Activated naive CD8-positive, alpha-beta T cell treated with anti-CD3 and anti-CD28 coated beads, Interleukin-2, amount 10 ng/mL, durations not matched to agents 7 days and 5 days (primary cell): ENCODE measurements at places on chromosomes 11 and 22. TPM values are rescaled to one million over a fixed set of nuclear protein-coding genes. Genes with fewer than 3 reads are reported as not detected.

DNA sequence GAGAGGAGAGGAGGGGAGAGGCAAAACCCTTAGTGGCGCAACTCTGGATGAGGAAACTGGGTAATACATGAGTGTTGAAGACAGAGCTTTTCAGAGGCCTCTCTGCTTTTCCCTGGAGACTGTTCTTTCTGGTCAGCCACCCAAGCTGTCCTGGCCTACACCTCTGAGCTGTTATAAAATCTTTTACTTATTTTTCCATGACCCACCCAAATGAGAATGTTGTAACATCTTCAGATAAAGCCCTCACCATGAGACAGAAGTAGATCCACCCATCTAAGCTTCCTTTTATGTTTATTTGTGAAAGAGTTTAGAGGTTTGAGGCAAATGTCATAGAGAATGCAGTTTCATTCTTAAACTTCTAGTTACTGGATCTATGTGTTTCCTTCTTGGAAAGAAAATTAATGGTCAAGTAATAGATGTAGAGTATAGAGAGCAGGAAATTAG is 20.3 kb upstream of the APLP2 start:
- no peaks in the 10 kb centered on the region for H3K4me1 ChIP-seq
- H3K27ac ChIP-seq: no peak overlapping the region
- no peak for DNase-seq
- peaks cover 13% of the 10 kb centered on the region for H3K27me3 ChIP-seq
- H3K4me3 ChIP-seq: no peak overlapping the region
- H3K36me3 ChIP-seq: no peaks in the 10 kb centered on the region

ABCG4 gene
- total RNA-seq: not detected

DNA sequence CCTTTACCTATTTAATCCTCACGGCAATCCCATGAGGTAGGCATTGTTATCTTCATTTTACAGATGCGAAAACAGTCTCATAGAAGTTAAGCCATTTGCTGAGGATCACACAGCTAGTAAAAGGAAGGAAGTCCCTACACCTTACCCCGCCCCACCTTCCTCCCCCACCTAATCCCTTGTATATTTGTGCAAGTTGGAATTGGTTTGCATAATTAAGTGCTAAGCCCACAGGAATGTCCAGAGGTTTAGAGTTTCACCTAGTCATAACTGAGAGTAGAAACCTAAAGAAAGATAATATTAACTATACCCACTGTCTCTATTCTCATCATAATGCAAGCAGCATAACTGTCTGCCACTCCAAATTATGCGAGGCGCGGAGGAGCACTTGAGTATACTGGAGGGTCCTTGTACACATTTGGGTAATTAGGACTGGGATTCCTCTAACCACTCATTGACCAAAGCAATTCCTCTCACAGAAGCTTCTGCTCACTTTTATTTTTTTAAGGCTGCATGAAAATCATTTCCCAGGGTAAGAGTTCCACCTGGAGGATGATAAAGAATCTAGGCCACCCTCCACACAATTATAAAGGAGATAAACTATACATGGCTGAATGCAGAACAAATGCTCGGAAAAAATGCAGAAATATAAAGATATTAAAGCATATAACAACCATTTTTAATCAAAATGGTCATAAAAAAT is 199.9 kb downstream of the FAM181B start:
- no peak overlapping the region for H3K27ac ChIP-seq
- no peaks in the 10 kb centered on the region for H3K36me3 ChIP-seq
- H3K4me3 ChIP-seq: no peak overlapping the region

GRCh38 chr11:79119491-79120284 is 321.1 kb downstream of the TENM4 start:
- no peak overlapping the region for H3K27ac ChIP-seq
- no peaks in the 10 kb centered on the region for H3K4me1 ChIP-seq
- H3K36me3 ChIP-seq: no peaks in the 10 kb centered on the region
- H3K27me3 ChIP-seq: no peaks in the 10 kb centered on the region

- H3K4me3 ChIP-seq: no peak overlapping the region
- H3K27ac ChIP-seq: no peak overlapping the region
- no peaks in the 10 kb centered on the region for H3K4me1 ChIP-seq
- DNase-seq: peak; percentile 81
Observed at GRCh38 chr22:22877523-22878210, 9.9 kb upstream of the IGLL5 start.

DNA sequence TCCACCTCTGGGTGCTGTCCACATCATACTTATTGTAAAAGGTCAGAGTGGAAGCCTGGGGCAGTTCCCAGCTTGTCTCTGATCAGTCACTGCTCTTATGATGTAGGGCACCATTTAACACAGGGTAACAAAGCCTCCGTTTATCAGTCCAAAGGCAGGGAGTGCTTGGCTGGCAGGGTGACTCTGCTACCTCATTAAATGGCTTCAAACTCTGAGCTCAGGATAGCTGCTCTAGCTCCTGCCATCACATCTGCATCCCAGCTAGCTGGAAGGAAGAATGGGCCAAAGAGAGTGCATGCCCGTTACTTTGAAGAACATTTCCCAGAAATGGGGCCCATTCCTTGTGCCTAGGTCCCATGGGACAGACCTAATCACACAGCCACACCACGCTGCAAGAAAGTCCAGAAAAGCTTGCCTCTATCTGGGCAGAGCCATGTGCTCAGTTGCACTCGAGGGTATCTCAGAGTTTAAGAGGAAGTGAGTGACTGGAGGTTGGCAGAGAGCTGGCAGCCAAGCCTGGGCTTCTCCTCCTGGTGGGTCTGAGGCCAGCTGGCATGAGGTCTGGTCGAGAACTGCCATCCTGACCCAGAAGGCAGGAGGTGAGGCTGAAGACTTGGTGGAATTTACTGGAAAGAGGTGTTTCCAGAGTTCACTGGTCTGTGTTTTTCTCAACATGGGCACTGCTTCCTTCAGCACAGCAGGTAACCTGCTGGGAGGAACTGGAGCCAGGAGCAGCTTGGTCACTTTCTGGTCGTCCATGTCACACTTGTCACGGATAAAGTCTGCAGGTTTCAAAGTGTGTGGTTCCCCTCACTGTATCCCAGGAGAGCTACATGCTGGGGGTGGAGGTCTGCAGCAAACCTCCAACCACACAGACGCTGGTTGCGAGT is 935.7 kb downstream of the BRD1 start:
- H3K36me3 ChIP-seq: no peaks in the 10 kb centered on the region
- no peaks in the 10 kb centered on the region for H3K27me3 ChIP-seq
- no peaks in the 10 kb centered on the region for H3K4me1 ChIP-seq
- no peak overlapping the region for H3K27ac ChIP-seq
- no peak overlapping the region for H3K4me3 ChIP-seq
- DNase-seq: no peak

P2RY2 gene
- total RNA-seq: not detected

DNA sequence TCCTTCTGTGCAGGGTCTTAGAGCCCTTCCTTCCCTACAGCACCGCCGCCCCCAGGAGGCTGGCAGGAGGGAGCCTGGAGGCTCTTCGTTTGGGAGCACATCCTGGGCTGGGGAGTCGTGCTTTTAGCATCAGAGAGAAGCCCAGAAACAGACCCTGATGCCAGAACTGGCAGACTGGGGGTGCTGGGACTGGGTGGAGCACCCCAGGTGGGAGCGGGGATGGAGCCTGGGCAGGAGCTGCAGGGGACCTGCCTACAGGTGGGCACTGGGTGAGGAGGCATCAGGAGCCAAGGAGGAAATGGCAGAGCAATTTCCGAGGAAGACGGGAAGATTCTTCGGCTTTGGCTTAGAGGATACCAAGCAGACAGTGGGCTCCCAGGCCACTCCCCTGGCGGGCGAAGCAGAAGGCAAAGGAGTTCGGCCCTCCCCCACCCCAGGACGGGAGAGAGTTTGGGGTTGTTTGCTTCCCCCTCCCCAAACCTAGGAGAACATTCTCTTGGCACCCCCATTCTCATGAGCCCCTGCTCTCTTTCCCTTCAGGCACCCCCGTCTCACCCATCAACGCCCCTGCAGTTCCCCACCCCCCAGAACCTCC is 1.1 kb downstream of the SYT7 start:
- no peak for DNase-seq
- H3K27ac ChIP-seq: no peak overlapping the region
- H3K4me3 ChIP-seq: peak overlapping the region; percentile 47
- H3K36me3 ChIP-seq: no peaks in the 10 kb centered on the region
- peaks cover 5% of the 10 kb centered on the region for H3K4me1 ChIP-seq

DNA sequence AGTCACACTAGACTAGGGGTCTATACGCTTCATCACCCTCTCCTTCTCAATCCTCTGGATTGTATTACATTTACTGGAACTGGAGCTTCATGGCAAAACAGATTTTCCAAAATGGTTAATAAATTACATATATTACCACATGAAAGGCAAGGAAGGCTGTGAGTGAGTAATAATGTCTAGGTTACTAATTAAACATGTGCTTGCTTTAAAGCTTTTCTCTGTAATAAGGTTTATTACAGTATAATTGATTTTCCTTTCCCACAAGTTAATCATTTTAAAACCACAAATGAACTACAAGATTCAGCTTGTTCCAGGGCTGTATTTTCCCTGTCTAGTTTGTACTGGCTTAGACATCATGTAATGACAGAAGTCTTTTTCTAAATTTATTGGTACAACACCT is 25.6 kb downstream of the MMP13 start:
- no peaks in the 10 kb centered on the region for H3K27me3 ChIP-seq
- DNase-seq: no peak
- no peak overlapping the region for H3K4me3 ChIP-seq
- H3K27ac ChIP-seq: no peak overlapping the region
- no peaks in the 10 kb centered on the region for H3K36me3 ChIP-seq

GRCh38 chr11:125933030-125933813 is 12.6 kb upstream of the VSIG10L2 start:
- H3K27ac ChIP-seq: no peak overlapping the region
- peaks cover 14% of the 10 kb centered on the region for H3K4me1 ChIP-seq
- no peaks in the 10 kb centered on the region for H3K36me3 ChIP-seq
- H3K27me3 ChIP-seq: peaks cover 30% of the 10 kb centered on the region

GRCh38 chr11:83192606-83193245 is 786 bp upstream of the ANKRD42 start:
- peak overlapping the region; percentile 94 for H3K27ac ChIP-seq
- H3K36me3 ChIP-seq: peaks cover 7% of the 10 kb centered on the region
- no peak for DNase-seq
- H3K27me3 ChIP-seq: no peaks in the 10 kb centered on the region

DNA sequence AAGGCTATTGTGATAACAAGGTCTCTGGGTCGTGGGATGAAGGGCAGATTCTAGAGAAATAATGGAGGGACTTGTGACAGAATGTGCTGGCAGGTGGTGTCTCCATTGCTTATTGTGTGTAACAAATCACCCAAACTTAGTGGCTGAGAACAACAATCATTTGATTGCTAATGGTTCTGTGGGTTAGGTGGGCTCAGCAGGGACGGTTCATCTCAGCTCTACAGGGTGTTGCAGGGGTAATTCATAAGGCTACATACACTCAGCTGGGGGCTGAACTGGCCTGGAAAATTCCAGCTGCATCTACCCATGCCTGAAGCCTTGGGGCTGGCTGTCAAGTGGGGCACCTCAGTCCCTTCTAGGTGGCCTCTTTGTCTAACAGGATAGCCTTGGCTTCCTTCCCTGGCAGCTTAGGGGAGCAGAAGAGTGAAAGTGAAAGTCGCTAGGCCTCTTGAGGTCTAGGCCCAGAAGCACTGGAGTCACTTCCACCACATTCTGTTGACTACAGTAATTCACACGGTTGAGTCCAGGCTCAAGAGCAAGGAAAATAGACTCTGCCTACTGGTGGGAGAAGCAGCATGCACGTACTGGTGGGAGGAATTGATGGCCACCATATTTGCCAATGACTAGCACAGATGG is 308.9 kb downstream of the MN1 start:
- peak overlapping the region; percentile 15 for H3K27ac ChIP-seq
- no peaks in the 10 kb centered on the region for H3K36me3 ChIP-seq
- no peak for DNase-seq
- H3K4me3 ChIP-seq: no peak overlapping the region
- peaks cover 7% of the 10 kb centered on the region for H3K4me1 ChIP-seq

OR4S1 gene
- not detected for total RNA-seq

DNA sequence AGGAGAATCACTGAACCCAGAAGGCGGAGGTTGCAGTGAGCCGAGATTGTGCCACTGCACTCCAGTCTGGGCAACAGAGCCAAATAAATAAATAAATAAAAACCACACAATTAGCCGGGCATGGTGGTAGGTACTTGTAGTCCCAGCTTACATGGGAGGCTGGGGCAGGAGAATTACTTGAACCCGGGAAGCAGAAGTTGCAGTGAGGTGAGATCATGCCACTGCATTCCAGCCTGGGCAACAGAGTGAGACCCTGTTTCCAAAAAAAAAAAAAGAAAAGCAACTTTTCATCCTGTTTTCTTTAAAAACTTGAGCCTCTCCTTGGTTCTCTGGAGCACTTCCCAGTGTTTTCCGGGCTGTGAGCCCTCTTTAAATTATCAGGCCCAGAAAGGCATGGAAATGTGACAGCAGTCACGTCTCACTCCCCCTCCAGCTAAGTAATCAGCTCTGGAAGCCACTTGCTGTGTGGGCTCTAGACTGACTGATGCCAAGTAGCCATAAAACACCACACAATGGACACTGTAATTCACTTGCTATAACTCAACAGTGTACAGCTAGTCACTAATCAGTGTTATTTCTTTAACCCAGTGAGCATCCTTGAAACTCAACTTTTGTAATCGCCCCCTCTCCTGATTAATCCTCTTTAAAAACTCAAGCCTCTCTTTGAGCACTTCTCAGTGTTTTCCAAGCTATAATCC is 13.0 kb upstream of the MCHR1 start:
- H3K27me3 ChIP-seq: no peaks in the 10 kb centered on the region
- H3K4me3 ChIP-seq: no peak overlapping the region
- peaks cover 17% of the 10 kb centered on the region for H3K4me1 ChIP-seq
- no peak for DNase-seq

DNA sequence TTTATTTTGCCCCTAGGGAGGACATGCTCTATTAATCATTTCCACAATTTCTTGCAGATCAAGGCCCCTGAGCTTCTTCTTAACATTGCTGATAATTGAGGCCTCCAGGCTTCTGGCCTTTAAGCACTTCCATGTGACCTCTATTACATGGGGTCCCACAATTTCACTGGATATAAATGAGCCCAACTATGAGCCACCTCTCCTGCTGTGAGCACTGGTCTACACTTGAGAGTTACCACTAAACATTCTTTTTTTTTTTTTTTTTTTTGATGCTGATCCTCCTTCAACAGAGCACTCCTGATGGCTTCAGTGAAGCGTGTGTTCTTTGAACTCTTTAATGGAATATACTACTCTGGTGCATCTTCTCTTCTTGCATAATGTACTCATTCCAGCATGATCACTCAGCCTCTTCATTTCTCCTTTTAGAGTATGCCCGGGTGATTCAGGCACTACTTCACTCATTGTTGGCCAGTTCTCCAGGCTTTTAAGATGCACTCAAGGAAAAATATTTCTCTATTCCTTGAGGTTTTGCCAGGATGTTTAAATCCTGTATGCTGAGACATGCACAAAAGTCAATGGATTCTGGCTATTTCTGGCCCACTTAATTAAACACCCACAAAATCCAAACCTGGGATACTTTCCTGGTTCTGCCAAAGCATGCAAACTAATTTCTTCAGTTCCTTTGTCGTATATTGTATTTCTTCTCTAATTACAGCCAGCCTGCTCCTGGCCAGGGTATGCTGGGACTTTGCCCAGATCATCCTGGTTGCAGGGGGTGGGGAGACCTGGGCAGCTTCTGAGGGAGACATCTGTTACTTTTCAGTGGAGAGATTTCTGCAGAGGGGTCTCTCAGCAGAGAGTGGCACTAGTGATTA is 257.8 kb upstream of the LUZP2 start:
- no peak for DNase-seq
- H3K4me3 ChIP-seq: no peak overlapping the region

GRCh38 chr11:94521684-94522083 is 9.4 kb downstream of the C11orf97 start:
- H3K27ac ChIP-seq: no peak overlapping the region
- no peaks in the 10 kb centered on the region for H3K36me3 ChIP-seq
- H3K4me3 ChIP-seq: no peak overlapping the region
- peaks cover 15% of the 10 kb centered on the region for H3K27me3 ChIP-seq

- no peak overlapping the region for H3K27ac ChIP-seq
- H3K27me3 ChIP-seq: no peaks in the 10 kb centered on the region
- H3K4me1 ChIP-seq: peaks cover 9% of the 10 kb centered on the region
- peaks cover 10% of the 10 kb centered on the region for H3K36me3 ChIP-seq
- DNase-seq: no peak
Observed at GRCh38 chr22:31652088-31652487, 9.9 kb downstream of the PISD start.
